ENCODE measurements at places on chromosomes 7 and 10.

GRCh38 chr7:116988363-116988989 is 35.2 kb downstream of the ST7 start:
- DNase-seq = no peak

- no peak for DNase-seq
These were observed 93.3 kb upstream of the FAM171A1 start for GRCh38 chr10:15464381-15464780.

DNA sequence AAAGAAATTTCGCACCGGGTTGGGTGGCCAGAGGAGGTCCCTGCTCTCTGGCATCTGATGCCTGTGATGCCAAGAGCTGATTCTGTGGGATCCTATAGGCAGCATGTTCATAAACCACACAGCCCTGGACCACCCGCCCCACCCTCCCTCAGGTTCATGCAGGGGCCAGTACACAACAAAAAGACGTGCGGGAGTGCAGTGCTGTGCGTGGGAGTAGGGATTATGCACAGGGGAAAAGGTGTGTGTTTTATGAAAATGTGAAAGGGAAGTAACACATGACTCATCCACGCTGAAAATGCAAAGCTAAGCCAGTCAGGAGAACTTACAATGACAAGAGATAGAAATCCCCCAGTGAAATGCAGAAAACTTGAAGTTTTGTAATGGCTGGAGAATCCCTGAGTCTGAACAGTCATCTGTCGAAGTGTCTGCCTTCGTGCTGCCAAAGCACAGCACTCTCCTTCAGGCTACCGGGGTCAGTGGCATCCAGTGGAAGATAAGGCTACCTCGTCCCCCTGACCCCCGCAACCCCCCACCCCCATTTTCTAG is 1.1 kb downstream of the KIAA1217 start:
- peak; percentile 58 for DNase-seq

- no peak for DNase-seq
These were observed 22.2 kb downstream of the TMEM273 start for GRCh38 chr10:49165821-49166483.

- no peak for DNase-seq
These were observed 349.7 kb upstream of the COBL start for GRCh38 chr7:51666266-51666665.

DNA sequence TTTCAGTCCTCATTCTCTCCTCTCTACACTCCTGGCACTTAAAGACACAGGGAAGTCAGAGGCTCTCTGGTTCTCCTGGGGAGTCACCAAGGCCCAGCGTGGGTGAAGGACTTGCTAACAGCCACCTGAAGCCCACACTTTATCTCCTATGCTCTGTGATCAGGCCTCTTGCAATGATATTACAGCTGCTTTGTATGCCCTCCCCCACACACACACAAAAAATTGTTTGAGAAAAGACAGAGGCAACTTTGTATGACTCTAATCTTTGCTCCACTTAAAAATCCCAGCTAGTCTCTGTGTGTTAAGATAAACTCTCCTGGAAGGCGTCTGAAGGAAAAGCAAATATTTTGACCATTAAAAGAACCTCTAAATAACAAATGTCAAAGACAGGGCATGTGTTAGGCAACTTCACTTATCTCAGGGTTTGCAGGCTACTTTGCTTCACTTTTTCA is 507.2 kb downstream of the TNS3 start:
- DNase-seq = no peak

DNA sequence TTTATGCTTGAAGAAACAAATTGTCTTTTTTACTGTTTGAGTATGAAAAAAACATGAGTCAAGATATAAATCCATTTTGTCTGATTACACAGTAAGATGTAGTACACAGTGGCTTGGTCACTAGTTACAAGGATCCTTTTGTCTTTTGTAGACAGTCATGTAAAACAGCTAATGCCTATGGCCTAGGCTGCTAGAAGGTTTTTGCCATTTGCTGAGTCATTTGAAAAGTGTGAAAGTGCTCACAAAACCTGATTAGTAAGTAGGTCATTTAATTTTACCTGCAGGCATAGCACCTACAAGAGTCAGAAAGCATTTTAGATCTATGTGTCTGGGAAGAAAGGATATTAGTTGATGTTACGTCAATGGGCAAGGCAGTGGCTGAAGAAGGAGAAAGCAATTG is 819.4 kb downstream of the MAGI2 start:
- DNase-seq = no peak

DNA sequence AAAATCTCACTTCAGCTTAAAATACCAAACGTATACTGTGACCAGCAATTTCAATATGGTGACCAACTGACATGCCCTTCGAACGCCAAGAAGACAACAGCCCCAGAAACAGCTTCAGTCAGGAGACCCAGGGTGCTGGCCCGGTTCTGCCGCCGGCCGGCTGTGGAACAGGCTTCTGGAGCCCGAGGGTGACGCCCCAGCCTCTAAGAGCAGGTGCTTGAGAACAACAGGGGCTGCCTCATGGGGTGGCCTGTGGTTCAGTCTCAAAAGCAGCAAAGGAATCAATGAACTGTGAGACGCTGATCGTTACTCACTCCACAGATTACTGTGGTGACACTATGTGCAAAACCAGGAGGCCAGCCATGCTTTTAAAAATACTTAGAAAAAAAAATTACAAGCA is 17.3 kb downstream of the GPER1 start:
- no peak for DNase-seq

- DNase-seq = no peak
These were observed 36.9 kb upstream of the WAC start for GRCh38 chr10:28496017-28496416.

DNA sequence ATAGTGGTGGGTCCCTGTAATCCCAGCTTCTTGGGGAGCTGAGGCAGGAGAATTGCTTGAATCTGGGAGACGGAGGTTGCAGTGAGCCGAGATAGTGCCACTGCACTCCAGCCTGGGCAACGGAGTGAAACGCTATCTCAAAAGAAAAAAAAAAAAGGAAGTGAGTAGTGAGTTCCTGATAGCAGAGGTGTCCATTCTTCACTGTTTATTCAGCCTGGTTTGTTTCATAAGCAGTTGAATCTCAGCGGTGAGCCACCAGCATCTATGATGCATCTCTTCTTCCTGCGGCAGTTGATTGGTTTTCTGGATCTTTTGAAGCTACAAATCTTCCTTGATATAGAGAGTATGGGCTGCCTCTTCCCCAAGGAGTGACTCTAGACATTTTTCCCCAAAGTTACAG is 316.1 kb upstream of the MTPN start:
- DNase-seq = no peak

DNA sequence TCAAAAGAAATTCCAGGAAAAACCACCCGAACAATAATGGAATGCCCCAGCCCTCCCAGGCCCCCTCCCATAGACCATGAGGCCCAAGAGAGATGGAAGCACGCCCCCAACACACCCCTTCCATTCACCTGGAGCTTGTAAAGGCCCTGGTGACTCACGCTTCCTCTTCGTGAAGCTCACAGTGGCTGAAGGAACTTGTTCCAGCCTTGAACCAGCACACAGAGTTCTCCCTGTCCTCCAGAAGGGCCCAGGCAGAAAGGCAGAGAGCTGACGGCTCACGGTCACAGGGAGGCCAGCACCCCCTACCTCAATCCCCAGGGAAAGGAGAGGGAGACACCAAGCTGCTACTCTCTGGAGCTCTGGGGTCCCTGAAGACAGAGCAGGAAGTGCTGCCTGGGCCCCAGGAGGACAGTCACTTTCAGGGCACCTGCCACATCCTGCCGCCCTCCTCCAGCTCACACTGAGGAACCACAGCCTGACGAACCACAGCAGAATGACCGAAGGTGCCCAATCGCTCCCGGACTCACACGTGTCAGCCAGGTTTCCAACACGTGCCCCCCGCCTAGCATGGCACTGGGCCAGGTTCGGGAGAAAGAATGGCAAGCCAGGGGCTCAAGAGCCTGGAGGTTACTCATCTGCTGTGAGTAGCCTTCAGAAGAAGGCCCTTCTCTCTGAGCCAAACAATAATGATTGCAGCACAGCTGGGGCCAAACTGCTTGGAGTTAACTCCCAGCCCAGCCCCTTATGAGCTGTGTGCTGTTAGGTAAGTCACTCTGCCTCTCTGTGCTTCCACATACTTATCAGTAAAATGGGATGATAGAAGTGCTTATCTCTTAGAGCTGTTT is 52.8 kb downstream of the DLG5 start:
- DNase-seq = peak; percentile 76

DNA sequence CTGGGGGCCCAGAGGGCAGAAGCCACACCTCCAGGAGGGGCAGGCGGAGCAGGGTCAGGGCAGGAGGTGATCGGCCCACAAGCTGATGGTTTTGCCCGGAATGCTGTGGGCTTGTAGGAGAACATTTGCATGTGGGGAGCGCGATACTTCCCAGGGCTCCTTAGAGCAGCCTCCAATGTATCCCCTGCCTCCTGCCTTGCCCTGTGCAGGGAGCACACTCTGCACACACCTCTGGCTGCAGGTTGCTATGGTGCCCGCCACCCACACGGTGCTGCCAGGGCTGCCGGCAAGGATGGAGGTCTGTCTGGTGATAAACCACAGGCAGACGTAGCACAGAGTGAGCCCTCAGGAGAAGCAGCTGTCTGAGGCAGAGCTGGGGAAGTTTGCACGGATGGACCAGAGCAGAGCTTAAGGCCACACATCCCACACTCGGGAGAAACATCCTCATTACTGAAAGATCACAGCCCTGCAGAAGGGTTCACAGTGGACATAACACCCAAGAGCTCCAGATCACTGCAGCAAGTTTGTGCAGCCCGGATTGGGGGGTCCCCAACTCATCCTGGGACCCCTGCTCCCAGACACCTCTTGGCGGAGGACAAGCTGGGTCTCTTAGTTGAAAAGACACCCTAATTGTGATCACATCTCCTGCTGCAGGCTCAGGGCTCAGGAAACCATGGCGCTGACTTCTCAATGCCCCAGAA is 41.8 kb downstream of the VIPR2 start:
- DNase-seq = no peak

GRCh38 chr7:110454713-110455112 is 636.2 kb upstream of the LRRN3 start:
- no peak for DNase-seq

DNA sequence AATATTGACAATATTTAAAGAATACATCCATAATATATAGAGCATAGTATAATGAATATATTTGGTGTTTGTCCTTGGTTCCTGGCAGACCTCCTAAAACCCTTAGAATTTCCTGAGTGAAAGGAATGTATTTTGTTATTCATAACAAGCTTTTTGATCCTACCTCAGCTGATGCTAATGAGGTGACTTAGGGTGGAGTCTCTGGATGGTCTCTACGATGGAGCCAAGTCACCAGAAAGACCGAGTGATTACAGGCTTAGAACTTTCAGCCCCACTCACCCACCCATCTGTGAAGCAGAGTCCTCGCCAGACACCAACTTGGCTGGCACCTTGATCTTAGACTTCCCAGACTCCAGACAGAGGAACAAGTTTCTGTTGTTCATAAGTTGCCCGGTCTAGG is 35.9 kb downstream of the UPF2 start:
- no peak for DNase-seq

DNA sequence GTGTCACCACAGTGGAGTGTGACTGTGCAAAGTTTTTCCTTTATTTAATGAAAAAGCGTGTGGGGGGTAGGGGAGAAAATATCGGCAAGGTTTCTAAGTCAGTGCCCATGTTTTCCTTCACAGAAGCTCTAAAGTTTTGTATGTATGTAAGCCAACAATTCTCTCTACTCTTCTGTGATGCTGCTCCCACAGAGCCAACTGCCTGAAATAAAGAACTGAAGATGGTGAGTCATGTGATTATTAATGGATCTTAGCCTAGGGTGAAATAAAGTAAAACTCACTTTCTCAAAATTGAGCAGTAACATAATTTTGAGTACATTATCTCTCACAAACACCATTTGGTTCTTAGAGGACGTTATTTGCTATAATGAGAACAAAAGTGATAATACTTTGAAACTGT is 143.7 kb downstream of the ELMO1 start:
- no peak for DNase-seq
